ENCODE measurements at places on chromosomes 7 and 10.

GRCh38 chr7:155003092-155003375 is at the start of gene PAXIP1:
PAXIP1 (minus strand) TSS chr7:155003124; CDS start chr7:155002929, 195 bp downstream.
- DNase-seq = peak; percentile 58

GRCh38 chr7:137774793-137775201 is 72.0 kb downstream of the DGKI start:
- DNase-seq = no peak

DNA sequence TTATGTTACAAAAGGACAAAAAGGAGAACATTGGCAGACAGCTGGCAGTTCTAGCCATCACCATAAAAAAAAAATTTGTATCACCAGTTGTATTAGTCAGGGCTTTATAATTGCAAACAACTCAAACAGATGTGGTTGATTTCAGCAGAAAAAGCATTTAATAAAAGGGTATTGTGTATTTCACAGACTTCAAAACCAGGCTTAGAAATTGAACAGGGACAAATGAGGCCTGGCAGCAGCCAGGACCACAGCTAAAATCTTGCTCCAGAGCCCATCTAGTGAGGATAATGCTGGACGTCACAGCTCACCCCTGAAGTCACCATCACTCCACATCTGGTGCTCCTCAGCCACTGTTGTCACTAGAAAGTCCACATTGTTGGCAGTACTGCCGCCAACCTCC is 52.9 kb upstream of the CALD1 start:
- DNase-seq = no peak

- no peak for DNase-seq
Observed at GRCh38 chr7:44979481-44980392, 922 bp upstream of the MYO1G start.

- DNase-seq = no peak
Observed at GRCh38 chr10:61663466-61663865, 737 bp downstream of the CABCOCO1 start.

DNA sequence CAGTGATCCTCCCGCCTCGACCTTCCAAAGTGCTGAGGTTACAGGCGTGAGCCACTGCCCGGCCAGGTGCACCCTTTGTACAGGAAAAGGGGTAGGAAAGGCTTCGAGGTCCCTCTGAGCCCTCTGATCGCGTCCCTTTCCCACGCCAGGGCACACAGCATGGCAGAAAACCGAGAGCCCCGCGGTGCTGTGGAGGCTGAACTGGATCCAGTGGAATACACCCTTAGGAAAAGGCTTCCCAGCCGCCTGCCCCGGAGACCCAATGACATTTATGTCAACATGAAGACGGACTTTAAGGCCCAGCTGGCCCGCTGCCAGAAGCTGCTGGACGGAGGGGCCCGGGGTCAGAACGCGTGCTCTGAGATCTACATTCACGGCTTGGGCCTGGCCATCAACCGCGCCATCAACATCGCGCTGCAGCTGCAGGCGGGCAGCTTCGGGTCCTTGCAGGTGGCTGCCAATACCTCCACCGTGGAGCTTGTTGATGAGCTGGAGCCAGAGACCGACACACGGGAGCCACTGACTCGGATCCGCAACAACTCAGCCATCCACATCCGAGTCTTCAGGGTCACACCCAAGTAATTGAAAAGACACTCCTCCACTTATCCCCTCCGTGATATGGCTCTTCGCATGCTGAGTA is 871 bp downstream of the POP7 start:
- no peak for DNase-seq

GRCh38 chr10:86946213-86947155 is 10.9 kb downstream of the MMRN2 start:
- no peak for DNase-seq

DNA sequence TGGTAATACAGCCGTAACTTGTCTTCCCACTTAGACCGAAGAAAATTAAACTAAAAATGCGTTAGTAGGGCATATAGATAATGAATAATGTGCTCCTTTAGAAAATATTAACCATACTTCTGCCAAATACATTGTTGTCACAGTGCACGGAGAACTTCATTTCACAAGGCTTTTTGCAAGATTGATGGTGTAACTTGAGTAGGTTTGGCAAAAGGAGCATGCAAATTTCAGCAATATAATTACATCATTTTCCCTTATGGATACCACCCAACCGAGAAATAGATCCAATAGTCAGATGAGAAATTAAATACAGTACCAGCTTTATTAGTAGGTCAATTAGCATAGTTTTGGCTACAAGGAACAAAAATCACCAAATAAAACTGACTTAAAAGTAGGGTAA is 792.6 kb upstream of the C7orf33 start:
- no peak for DNase-seq

DNA sequence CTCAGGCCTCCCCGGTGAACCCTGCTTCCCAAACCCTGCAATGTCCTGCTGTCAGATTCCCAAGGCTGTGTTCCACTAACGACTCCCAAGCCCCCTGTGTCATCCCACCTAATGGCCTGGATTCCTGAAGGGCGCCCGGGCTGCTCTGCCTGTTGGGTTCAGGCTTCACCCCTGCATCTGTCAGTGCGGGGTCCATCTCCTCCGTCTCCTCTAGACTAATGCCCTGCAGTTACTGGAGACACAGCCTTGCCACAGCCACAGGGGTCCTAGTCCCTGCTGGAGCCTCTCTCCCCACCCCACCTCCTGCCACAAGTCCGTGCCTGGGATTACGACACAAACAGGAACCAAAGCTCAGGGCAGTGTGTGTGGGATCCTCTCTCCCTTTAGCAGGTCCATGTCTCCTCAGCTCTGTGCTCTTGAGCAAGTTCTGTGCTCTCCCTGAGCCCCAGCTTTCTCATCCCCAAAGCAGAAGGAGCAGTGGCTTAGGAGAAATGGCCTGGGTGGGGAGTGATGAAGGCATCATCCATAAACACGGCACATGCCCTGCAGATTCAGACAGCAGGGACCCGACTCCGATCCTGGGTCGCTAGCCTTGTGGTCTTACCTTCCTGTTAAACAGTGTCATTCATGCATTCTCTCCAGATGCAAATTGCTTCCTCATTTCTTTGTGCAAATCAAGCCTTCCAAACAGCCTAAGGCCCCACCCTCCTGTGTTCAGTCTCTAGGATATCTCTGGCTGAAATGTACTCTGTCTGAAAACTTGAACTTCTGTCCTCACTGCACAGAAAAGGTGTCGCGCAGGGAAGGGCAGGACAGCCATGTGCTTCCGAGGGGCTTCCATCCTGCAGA is 8.2 kb upstream of the RBP3 start:
- no peak for DNase-seq

DNA sequence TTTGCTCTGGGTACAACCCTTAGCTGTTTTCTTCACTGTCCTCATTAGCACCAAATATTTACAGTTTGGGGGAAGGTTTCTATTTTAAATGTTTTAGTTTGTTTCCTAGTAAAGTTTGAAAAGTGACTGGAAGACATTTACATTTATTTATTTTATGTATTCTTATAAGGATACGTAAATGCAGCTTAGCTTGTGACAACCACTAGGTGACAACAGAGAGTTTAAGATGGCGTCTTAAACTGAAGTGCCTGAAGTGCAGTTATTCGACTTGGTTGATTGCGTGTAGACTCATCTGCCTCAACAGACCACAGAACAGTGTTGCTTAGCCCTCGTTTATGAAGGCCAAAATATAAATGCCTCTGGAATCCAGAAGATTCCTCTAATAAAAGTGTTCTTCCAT is 378.2 kb upstream of the MYO3A start:
- DNase-seq = no peak

GRCh38 chr7:135692055-135692454 is 29.7 kb downstream of the STMP1 start:
- no peak for DNase-seq

- no peak for DNase-seq
Observed at GRCh38 chr7:115216652-115217051, 294.8 kb downstream of the MDFIC start.

DNA sequence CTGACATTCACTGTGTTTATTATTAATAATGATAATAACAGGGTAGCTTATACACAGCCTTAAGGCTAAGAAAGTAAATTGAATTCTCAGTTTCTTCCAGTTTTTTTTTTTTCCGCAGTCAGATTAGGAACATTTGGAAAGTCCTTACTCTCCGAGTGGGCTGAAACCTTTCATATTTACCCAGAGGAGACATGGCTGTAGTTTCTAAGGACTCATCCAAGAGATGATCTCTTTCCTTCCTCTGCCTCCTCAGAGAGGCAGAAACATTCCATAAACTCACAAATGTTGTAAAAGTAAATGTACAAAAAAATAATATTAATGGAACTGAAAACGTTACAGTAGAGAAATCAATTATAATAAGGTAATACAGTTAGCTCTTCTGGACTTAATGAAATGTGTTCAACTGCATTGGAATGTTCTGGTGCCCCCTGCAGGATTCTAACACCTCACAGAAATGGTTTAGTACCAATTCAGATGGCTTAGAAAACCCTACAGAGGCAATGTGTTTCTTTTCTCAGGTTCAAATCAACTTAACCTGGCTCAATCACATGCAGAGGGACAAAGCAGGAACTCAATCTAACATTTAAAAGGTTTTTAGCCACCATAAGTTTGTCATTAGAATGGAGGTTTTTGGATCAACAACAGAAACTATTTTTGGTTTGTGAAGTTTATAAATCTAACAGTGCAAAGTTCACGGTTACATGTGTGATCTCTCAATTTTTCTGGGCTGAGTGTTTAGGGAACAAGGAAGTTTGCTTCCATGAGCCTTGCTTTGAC is 71.7 kb downstream of the ICA1 start:
- peak; percentile 13 for DNase-seq

GRCh38 chr7:105454921-105455320 is 66.2 kb upstream of the SRPK2 start:
- DNase-seq = no peak

GRCh38 chr10:75011221-75011620 is 100.2 kb upstream of the SAMD8 start:
- DNase-seq = no peak

DNA sequence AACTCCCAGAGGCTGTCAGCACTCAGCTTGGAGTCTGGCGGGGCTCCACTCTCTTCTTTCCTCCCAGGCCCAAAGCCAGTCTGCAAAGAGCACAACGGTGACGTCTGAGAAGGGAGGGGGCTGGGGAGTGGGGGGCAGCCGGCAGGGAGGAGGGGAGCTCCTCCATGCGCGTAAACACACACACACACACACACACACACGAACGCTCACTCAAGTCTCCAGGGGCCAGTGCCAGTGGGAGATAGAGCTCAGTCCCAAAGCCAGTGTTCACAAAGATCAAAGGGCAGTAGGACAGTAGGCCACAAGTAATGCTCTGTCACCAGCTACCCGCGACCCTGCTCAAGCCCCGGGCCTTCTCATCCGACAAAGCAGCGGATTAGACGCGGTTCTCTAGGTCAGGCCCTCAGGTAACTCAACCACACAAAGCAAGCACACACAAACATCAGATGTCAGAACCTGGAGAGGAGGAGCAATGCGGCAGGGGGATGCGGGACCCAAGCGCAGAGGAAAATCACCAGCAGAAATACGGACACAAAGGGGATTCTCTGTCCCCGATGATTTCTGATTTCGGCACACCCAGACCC is 19.9 kb downstream of the TCAF1 start:
- no peak for DNase-seq

- DNase-seq = no peak
Observed at GRCh38 chr10:69439350-69439739, 11.9 kb upstream of the TSPAN15 start.

GRCh38 chr10:119738962-119739361 is 13.1 kb downstream of the INPP5F start:
- no peak for DNase-seq

DNA sequence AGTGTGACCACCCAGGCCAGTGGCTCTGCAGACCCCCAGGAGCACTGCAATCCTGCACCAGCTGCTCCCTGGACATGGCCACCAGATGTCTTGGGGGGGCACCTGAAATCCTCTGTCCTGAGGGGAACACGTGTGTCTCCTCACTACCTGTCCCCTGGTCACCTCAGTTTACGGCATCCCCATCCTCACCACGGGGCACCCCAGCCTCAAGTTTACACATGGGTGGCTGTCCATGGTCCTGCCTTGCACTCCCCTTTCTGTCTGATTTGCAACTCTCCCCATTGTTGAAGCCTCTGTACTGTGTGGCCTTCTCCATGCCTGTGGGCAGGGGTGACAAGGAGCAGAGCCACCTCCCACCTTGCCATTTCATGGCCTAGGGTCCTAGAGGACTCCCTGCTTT is 67.2 kb downstream of the RAMP3 start:
- no peak for DNase-seq

- peak; percentile 4 for DNase-seq
Observed at GRCh38 chr10:101354328-101355071, 535 bp downstream of the BTRC start.

DNA sequence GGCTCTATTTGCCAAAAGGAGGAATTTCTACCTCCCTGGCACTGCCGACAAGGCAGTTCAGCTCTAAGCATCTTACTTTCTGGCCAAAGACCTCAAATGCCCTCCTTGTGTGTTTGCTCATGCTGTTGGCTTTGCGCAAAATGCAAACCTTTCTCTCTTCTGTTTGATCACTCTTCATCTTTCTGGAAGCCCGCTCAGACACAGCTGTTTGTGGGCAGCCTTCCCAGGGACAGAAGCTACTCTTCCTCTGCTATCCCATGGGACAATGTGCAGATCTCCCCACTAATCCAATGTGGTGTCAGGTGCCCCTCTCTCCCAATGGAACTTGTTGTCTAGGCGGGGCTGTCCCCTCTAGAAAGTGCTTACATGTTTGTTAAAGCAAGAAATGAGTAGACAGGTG is 278.7 kb downstream of the CCSER2 start:
- no peak for DNase-seq

DNA sequence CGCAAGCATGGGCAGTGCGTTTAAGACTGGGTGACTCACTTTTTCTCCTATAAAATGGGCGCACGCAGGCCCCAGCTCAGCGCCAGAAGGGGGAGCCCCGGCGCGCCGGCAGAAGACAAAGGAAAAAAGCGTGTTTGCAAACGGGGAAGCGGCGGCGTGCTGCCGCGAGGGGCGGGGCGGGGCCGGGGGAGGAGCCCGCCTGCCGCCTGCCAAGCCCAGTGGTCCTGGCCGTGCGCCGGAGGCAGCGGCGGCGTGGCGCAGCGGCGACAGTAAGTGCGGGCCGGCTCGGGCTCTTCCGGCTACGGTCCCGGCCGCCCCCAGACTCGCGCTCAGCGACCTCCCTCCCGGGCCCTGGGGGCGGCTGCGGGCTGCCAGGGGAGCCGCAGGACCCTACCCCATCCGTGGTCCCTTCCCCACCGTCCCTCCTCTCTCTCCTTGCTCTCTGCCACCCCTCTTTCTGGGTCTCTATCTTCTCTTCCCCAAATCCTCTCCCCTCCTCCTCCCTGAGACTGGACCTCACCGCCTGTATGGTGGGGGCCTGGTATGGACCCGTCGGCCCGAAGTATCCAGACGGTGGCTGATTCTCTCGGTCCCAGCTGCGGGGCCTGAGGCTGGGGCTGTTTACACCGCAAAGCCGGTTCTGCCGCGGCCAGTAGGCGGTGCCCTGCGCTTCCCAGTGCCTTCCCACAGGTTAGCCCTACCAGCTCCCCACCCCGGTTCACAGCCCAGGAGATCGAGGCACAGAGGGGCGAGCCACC is at the start of gene SLC29A3:
TSS of gene SLC29A3 (plus strand) at position 218 of the 758 bp plus-strand sequence. CDS start at position 269, 51 bp downstream.
- peak; percentile 72 for DNase-seq

DNA sequence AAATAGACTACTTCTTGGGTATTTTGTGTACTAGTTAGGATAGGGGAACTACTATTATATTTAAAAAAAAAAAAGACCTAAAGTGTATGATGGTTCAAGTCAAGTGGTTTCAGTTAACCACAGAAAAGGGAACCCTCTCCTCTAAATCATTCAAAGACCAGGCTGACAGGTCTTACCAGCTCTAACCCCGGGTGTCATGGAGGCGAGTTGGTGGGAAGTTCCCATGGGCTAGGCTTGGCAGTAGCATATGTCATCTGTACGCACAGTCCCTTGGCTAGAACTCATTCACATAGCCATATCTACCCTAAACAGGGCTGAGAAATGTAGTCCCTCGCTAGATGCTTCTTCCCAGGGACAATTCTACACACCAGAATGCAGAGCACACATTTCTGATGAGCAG is 37.7 kb upstream of the KCNMA1 start:
- no peak for DNase-seq
